ENCODE measurements at places on chromosomes 12 and 14. TPM values are rescaled to one million over a fixed set of nuclear protein-coding genes. Genes with fewer than 3 reads are reported as not detected.

GRCh38 chr14:24273422-24273998, 2.1 kb upstream of the RABGGTA start:
- no peak overlapping the region for H3K27ac ChIP-seq
- H3K4me1 ChIP-seq = peaks cover 18% of the 10 kb centered on the region

DNA sequence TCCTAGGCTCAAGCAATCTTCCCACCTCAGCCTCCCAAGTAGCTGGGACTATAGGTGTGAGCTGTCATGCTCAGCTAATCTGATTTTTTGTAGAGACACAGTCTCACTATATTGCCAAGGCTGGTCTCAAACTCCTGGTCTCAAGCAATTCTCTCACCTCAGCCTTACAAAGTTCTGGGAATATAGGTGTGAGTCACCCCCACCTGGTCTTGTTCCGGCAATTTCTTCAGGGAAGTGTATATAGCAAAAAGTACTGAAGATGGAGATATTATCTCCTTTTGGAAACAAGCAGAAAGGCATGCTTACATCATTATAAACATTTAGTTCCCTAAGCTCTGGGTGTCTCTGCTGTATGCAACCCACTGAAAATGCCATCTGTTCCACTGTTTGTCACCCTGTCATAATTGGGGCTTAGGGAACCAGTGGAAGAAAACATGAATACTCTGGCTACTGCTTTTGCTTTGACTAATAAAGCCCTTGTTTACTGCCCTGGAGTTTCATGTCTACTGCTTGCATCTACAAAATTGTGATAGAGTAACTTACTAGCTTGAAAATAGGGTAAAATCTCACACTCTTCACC, 940.2 kb downstream of the GALC start:
- H3K27me3 ChIP-seq = no peaks in the 10 kb centered on the region
- H3K4me1 ChIP-seq = peaks cover 5% of the 10 kb centered on the region
- H3K27ac ChIP-seq = no peak overlapping the region

POP5 gene
- total RNA-seq = 49.7 TPM

DNA sequence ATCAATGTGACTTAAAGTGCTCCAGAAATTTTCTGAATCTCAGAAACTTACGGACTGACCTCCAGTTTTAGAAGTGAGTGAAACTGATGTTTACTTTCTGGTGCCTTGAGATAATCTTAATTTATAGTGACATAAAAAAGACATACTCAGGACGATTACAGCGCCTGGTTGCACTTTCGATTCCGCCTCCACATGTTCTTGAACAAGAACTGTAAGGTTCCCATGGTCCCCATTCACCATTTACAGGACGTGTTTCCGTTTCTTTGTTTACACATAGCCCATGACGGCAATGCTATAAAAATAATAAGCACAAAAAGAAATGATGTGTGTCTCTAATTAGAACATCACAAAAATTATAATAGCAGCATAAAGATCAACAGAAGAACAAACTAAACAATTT, 98.2 kb downstream of the ADAMTS20 start:
- DNase-seq = no peak
- no peak overlapping the region for H3K4me3 ChIP-seq
- no peaks in the 10 kb centered on the region for H3K27me3 ChIP-seq
- H3K36me3 ChIP-seq = peaks cover 13% of the 10 kb centered on the region
- H3K27ac ChIP-seq = no peak overlapping the region

GRCh38 chr14:98864211-98864610, 407.8 kb downstream of the BCL11B start:
- H3K36me3 ChIP-seq = no peaks in the 10 kb centered on the region
- no peaks in the 10 kb centered on the region for H3K27me3 ChIP-seq
- no peak for DNase-seq
- H3K27ac ChIP-seq = no peak overlapping the region
- H3K4me1 ChIP-seq = peaks cover 2% of the 10 kb centered on the region
- H3K4me3 ChIP-seq = no peak overlapping the region

GRCh38 chr14:37045340-37046061, 126.9 kb downstream of the SLC25A21 start:
- no peak for DNase-seq
- no peak overlapping the region for H3K4me3 ChIP-seq
- H3K27me3 ChIP-seq = peaks cover 14% of the 10 kb centered on the region
- H3K36me3 ChIP-seq = no peaks in the 10 kb centered on the region
- H3K4me1 ChIP-seq = no peaks in the 10 kb centered on the region

Measured in neural crest cell (in vitro differentiated cells).